ENCODE measurements at places on chromosomes 4 and X.

GRCh38 chr4:5037553-5038551 is 13.4 kb upstream of the STK32B start:
- no peak for DNase-seq

DNA sequence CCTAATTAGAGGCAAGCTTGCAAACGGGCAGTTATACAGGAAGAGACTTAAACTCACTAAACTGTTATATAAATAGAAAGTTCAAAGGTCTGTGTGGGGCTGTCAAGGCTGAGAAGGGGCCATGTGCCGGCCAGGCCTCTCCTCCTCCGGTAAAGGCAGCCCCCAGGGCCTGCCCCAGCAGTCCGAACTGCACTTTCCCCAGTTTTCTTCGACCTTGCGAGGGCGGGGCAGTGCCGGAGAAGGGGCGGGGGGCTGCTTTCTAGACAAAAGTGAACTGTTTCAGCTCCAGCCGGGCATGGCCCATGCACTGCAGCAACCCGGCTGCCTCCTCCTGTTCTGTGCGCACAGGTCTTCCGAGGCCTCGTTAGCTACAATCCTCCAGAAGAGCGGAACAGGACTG is 4.1 kb downstream of the AFF2 start:
- no peak for DNase-seq

DNA sequence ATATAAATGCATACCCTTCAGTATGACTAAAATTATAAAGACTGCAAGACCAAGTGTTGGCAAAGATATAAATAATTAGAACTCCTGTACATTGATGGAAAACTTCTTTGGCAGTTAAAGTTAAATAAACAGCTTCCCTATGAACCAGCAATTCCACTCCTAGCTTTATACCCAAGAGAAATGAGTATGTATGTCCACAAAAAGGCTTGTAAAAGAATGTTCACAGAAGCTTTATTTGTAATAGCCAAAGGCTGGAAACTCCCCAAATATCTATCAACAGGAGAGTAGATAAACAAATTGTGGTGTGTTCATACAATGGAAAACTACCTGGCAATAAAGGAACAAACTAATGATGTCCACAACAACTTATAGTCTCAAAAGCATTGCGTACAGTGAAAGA is 184.8 kb downstream of the AMELX start:
- DNase-seq = no peak

GRCh38 chr4:71259911-71260331 is 78.9 kb upstream of the SLC4A4 start:
- no peak for DNase-seq

DNA sequence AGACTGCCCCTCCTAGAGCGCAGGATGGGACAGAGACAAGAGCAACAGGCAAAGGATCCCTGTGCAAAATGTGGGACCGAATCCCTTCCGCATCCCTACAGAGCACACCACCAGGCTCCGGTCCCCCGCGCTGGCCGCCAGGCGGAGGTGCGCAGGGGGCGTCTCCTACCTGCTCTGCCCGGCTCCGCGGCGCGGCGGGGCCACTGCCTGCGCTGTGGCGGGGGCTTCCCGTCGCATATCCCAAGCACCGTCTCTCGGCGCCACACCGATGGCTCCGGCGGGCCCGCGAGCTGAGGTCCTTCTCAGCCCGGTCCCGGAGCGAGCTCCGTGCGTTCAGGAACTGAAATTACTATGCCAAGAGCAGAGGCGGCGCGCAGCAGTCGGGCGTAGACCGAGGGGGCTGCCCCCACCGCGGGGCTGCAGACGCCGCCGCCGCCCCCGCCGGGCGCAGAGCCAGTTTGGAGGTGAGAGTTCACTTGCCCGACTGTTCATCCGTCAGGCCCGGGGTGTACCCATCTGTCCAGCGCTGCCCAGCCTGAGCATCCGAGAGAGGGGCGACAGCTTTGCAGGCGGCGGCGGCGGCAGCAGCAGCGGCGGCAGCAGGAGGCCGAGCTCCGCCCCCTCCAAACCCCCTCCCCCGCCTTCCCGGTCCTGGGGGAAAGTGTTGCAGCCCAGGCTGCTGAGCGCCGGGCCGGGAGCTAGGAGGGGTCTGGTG is at the start of gene GPRIN3:
Gene GPRIN3, minus strand, starts transcription at position 355 of the 715 bp plus-strand sequence. CDS start 57,690 bp downstream, outside the sequence.
- DNase-seq = peak; percentile 65

DNA sequence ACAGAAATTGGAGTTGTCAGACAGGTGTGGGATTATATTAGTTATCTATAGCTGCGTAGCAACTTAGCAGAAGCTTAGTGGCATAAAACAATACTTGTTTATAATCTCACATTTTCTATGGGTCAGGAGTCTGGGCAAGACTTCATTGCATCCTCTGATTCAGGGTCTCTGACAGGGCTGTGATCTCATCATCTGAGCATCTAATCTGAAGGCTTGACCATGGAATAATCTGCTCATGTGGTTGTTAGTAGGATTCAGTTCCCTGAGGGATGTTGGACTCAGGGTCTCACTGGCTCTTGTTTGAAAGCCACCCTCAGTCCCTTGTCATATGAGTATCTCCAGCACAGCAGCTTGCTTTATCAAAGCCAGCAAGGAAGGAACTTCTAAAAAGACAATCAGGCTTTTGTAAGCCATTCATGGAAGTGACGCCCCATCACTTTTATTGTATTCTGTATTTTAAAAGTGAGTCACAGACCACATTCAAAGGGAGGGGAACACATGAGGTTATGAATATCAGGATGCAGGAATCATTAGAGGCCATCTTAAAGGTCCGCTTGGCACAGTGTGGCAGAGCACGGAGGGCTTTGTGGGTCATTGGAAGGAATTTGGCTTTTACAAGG is 37.2 kb upstream of the FAM9B start:
- no peak for DNase-seq

GRCh38 chrX:11499076-11500044 is 166.4 kb downstream of the ARHGAP6 start:
- DNase-seq = no peak

GRCh38 chr4:163558539-163559044 is 64.1 kb downstream of the TMA16 start:
- DNase-seq = no peak

DNA sequence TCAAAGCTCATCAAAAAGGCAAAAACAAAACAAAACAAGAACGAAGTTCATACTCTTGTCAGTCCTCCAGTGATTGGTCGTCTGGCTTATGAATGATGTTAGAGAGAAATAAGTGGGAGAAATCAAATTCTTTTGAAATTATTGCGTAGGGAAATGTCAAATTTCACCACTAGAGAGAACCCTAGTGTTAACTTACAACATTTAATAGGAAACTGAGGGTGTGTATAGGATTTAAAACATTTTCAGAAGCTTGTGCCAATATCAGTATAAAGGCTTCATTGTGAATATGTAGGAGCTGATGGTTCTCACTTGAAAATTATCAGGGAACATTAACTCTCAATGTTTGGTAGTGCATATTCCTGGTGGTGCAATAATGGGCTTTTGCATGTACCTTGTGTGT is 17.4 kb downstream of the ADH6 start:
- DNase-seq = no peak

GRCh38 chr4:188976644-188977115 is 837.4 kb downstream of the TRIML1 start:
- no peak for DNase-seq

GRCh38 chr4:116603096-116603495 is 482.3 kb downstream of the TRAM1L1 start:
- no peak for DNase-seq

DNA sequence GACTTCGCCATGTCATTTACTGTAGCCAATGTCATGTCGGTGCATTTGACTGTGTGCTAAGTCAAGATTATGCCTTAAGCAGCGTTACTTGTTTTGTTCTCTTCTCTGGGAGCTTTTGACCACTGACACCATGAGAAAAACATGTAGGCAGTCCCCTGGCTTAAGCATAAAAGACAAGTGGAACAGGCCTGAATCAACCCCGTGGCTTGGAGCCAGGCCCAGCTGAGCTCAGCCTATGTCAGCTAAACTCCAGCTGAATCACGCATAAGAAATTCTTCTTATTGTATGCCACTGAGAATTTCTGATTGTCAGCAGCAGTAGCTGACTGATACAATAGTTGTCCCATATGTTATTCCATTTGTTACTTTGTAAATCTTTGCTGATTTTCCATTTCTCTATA is 261.9 kb downstream of the CBLL2 start:
- no peak for DNase-seq

GRCh38 chr4:3302173-3302785 is 9.5 kb downstream of the RGS12 start:
- peak; percentile 54 for DNase-seq

DNA sequence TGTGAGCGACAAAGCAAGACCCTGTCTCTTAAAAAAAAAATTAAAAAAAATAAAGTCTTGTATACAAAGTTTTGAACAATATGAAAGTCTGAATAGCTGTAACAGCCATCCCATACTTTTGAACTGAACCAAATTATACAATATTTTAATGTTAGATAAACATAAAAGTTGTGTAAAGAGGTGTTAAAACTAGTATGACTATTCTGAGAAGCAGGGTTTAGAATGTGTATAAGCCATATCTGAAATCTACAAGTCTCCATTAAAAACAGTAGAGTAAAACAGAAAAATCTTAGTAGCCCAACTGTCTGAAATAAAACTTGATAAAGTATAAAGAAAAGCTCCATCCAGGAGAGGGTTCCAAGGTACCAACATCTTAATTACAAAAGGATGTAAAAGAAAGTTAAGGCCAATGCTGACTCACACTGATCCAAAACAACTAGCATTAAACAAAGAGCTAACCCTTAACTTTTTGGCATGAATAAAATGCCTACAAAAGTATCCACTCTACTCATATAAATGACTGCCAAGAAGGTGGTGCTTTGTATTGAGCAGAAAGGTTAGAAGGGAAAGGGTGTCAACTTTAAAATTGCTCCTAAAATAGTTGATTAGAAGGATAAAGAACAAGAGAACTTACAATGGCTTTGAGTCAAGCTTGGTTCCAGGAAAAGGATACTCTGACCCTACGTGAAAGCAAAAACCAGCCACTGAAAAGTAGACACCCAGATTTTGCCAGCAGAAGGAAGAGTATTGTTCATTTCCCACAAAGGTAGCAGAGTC is 18.5 kb downstream of the CNOT6L start:
- no peak for DNase-seq

DNA sequence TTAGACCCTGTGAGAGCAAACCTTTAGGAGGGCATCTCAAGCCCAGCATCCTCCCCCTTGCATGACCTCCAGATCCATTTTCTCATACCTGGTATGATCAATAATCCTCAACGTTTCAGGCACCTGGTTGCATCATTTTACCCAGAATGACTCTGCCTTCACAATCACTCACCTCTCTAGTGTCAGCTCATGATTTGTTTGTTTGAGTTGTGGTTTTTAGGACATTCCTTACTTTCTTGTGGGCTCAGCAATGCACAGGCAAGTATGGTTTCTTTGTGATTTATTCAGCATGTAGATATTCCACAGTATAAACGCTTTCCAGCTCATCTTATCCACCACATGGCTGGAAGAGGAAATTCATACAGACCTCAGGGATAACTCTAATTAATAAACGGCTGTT is 93.6 kb upstream of the CPEB2 start:
- no peak for DNase-seq

DNA sequence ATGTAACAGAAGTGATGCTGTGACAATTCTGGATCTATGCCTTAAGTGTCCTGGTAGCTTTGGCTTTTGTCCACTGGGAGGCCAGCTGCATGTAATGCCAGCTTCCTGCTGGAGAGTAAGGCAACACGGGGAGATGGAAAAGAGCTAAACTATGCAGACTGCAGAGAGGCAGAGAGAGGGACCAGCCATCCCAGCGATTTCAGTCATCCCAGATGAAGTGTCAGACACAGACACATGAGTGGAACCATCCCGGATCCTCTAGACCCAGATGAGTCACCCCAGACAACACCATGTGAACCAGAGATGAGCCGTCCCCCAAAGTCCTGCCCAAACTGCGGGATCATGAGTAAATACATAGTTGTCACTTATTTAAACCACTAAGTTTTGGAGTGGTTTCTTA is 14.6 kb downstream of the SRPX start:
- DNase-seq = no peak

- no peak for DNase-seq
Observed at GRCh38 chr4:85078016-85078415, 111.5 kb upstream of the WDFY3 start.

DNA sequence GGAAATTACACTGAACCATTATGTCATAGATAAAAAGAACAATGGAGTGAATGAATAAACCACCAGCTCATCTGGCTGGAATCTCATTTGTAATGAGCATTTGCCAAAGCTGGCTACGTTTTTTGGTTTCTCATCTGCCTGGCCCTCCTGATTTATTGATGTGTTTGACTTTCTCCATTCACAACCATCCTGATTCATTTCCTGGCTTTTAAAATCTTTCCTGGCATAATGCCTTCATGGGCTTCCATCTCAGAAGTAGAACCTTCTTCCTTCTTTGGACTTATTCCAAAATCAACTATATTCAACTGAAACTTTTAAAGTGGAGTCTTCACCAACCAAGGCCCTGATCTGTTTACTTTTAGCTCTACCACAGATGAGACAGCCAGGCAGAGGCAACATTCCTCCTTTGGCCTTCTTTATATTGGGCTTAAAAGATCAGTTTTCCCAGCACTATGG is 36.0 kb upstream of the ARSJ start:
- no peak for DNase-seq

DNA sequence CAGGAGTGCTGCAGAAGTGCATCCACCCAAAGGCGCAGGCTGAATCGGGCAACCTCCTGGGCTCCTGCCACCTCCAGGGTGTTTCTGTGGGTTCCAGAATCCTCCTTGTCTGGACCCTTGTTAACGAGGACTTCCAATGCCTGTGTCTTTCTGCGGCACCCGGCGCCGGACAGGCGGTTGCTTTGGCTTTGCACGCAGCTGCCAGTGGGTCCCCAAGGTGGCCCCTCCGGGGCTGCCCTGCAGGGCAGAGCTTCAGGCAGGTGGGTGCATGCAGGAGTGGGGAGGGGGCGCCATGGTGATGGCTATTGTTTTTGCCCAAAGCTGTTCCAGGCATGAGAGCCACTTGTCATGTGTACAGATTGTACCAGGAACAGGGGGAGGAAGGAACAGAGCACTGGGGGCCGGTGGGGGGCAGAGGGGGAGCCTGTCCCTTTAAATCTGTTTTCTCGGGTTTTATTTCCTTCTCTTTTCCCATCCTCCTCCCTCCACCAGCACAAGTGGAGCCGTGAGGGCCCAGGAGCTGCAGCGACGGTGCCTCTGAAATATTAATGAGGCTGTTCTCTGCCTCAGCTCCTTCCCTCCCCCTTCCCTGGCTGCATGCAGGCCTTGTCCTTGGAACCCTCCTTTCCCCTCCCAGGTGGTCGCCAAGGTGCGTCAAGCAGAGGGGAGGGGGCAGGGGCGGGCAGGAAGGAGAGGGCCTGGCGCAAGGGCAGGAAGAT is 13.1 kb downstream of the ATP2B3 start:
- DNase-seq = no peak

- DNase-seq = no peak
Observed at GRCh38 chr4:106368678-106369077, at the start of gene GIMD1. Gene GIMD1 (minus strand): TSS chr4:106368778. CDS start chr4:106367435, 1,343 bp downstream.

- no peak for DNase-seq
Observed at GRCh38 chr4:25930731-25931354, 16.8 kb downstream of the SMIM20 start.
